ENCODE measurements at places on chromosomes 11 and 22. TPM values are rescaled to one million over a fixed set of nuclear protein-coding genes. Genes with fewer than 3 reads are reported as not detected.

The OR5B2 gene
- total RNA-seq = not detected

The SIPA1 gene
- total RNA-seq = 161 TPM

The CNGA4 gene
- total RNA-seq = 0.51 TPM

The BDNF gene
- 3.8 TPM for total RNA-seq

The CRYBB1 gene
- not detected for total RNA-seq

The ART1 gene
- not detected for total RNA-seq

The SYT7 gene
- 23.2 TPM for total RNA-seq

The CBLIF gene
- not detected for total RNA-seq

The C1QTNF5 gene
- 2.6 TPM for total RNA-seq

The RPS6KA4 gene
- total RNA-seq = 189 TPM

The TRPT1 gene
- total RNA-seq = 56.0 TPM

The PSMD13 gene
- total RNA-seq = 255 TPM

The HPX gene
- not detected for total RNA-seq

The NLRX1 gene
- total RNA-seq = 16.8 TPM

The PGA5 gene
- not detected for total RNA-seq

The NCAM1 gene
- not detected for total RNA-seq

The CSRP3 gene
- total RNA-seq = not detected

The SLN gene
- not detected for total RNA-seq

The OR51E2 gene
- total RNA-seq = not detected

The LGALS1 gene
- total RNA-seq = 1,612 TPM

The KCTD14 gene
- total RNA-seq = 1.6 TPM

The FAM111B gene
- 26.7 TPM for total RNA-seq

The GGT5 gene
- 0.12 TPM for total RNA-seq
